SW 1271 (cell line): ENCODE measurements at places on chromosomes 1 and 21.

DNA sequence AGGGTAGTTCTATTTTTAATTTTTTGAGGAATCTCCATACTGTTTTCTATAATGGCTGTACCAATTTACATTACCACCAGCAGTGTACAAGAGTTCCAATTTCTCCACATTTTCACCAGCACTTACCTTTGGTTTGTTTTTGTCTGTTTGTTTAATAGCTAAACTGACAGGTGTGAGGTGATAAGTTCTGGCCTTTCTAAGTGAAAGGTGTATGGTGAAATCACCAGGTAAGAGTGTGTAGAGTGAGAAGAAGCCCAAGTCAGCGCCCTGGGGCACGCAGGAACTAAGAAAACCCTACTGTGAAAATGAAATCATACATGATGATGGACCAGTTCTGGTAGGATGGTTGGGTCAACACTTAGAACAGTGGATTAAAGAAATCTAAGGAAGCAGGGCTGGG lies 34.5 kb downstream of the BTG3 start:
- no peak for DNase-seq

GRCh38 chr1:96741335-96741734 lies 19.8 kb downstream of the PTBP2 start:
- no peak for DNase-seq

DNA sequence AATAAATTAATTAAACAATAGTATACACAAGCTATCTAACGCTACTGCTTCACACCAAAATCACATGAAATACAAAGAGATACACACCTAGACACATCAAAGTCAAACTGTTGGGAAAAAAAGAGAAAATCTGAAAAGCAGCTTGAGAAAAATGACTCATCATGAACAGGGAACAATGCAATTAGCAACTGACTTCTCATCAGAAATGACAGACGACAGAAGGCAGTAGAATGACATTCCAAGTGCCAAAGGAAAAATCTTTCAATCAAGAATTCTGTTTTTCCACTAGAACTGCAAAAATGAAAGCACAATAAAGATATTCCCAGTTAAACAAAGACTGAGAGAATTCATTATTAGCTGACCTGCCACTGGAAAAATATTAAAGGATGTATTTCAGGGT lies 57.2 kb downstream of the CAPN9 start:
- DNase-seq: no peak

DNA sequence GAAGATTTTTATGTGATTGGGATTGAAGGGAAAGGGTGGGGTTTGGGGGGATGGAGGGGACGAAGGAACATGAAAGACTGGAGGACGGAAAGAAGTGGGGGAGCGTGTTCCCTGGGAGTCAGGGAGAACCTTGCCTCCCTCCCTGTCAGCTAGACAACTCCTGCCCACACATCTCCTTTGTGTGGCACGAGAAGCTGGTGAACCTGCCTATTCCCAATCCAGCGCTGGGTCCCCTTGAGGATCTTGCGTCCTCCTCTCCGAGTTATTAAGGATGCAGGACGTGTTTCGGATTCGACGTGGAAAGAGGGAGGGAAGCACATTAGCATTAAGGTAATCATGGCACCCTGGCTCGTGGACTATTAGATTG lies 1.4 kb downstream of the LRRC7 start:
- DNase-seq: no peak

DNA sequence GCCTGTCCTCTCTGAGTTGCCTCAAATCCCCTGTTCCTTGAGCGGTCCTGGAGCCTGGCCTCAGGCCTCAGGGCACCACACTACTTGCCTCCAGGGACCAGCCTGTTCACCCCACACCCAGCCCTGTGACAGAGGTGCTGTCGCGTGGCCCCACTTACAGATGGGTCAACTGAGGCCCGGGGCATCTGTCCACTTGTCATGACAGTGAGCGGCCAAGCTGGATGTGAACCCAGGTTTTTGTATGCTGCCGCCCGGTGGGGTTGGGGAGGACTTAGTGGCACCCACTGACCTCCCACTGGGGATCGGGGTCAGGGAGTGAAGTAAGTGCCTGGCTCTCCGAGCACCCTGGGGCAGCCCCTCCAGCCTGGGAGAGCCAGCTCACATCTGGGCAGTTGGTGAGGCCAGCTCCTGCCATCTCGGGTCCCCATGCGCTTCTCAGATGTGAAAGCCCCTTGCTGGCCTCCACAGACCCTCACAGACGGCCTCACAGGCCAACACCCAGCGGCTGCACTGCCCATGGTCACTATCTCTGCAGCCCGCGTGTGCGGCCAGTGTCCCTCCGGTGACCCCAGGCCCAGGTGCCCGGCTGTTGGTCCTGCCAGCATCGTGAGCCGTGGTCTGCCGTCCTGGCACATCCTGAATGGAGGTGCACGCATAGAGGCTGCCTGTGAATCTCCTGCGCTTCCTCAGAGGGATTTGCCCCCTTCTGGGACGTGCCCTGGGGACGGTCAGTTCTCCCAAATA lies 9.3 kb upstream of the FAAP20 start:
- no peak for DNase-seq

GRCh38 chr1:236489710-236490377 lies 33.9 kb upstream of the LGALS8 start:
- DNase-seq: peak; percentile 20
